COR-L47 (cell line): ENCODE measurements at places on chromosomes 1 and 21.

GRCh38 chr1:109622137-109622892 lies 2.7 kb downstream of the AMPD2 start:
- no peak for DNase-seq

- DNase-seq = no peak
Observed at GRCh38 chr1:169676001-169676400, 35.4 kb downstream of the SELL start.

DNA sequence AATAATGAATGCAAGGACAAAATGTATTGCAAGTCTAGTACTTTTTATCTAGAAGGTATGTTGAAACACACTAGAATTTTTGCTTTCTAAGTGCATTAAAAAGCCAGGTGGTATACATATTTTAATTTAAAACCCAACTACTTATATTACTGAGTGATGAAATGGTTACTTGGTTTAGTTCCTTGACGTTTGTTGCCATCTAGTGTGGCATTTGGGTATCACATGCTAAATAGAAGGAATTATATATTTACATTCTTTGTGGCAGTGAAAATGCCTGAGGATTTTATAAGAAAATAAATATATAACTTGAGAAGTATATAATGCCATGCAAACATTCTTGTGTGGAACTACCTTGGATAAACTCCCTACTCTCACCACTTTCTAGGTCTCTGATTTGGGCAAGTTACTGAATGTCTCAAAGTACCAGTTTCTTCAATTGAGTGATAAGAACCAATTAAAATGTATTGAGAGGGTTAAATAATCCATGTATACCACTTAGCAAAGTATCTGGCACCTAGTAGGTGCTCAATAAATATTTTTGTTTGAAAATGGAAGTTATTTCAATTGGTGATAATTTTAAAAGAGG lies 69.6 kb downstream of the SDCCAG8 start:
- no peak for DNase-seq

DNA sequence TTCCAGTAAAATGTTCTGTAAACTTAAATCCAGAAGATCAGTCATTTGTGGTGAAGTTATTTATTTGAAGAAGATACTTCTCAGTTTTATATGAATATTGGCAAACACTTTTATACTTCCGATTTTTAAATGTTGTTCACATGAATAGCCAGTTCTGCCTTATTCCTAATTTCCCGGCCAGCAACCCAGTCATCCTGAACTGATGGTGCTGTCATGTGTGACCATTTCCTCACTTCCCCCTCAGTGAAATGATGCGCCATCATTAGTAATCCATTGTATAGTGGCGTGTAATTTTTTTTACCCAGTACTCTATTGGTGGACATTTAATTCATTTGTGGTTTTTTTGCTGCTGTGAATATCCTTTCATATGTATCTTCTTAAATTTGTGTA lies 16.4 kb downstream of the GPSM2 start:
- DNase-seq = no peak

GRCh38 chr1:182644886-182645285 lies 39.5 kb downstream of the RGS8 start:
- no peak for DNase-seq

GRCh38 chr1:212600980-212601379 lies 7.6 kb upstream of the ATF3 start:
- no peak for DNase-seq

GRCh38 chr1:226892524-226892875 lies 22.1 kb downstream of the PSEN2 start:
- DNase-seq = no peak

- DNase-seq = no peak
Observed at GRCh38 chr21:41651406-41651805, 115.4 kb downstream of the RIPK4 start.

GRCh38 chr1:167483790-167484189 lies 34.5 kb downstream of the CD247 start:
- DNase-seq = no peak

- no peak for DNase-seq
Observed at GRCh38 chr1:161182214-161182613, 4.9 kb upstream of the B4GALT3 start.

DNA sequence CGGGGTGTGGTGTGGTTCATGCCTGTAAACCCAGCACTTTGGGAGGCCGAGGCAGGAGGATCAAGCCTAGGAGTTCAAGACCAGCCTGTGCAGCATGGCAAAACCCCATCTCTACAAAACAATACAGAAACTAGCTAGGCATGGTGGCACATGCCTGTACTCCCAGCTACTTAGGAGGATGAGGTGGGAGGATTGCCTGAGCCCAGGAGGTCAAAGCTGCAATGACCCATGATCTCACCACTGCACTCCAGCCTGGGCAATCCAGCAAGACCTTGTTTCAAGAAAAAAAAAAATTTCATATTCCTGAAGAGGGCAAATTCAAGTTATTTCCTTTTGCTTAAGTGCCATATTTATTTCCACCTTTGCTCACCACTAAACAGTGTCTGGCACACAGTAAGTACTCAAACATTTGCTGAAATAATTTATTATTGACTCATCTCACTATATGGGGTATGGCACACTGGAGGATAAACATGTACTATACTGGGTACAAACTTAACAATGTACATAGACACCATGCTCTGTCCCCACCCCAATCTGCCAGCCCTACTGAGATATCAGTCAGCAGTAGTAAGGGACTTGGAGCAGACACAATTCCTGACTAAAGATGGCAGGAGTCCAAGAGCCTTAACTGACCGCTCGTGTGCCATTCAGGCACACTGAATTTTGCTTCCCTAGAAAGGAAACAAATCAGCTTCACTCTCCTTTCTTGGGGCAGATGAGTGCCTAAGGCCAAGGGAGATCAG lies 15.5 kb downstream of the MEAF6 start:
- peak; percentile 23 for DNase-seq

DNA sequence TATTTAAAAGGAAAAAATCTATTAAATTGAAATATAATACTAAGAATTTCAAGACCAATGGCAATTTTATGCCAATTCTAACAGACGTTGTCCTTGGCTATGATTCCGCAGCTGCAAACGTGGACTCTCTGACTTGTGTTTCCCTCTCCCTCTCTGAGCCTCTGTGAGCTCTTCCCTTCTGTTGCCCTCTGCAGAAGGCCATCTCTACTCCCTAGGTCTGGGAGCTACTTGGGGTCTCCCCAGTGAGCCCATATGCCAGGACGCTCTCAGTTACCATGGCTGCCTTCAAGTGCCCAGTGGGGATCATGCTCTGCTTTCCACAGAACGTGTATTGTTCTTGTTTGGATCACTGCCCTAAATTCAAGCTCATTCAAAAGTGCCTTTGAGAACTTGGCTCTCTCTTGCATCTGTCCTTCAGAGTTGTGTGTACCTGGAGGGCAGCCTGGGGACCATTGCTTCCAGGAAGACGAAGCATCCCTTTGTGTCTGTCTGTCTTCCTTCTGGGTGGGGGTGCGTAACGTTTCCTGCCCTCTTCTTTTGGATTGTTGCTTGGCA lies 97.5 kb upstream of the TSPAN2 start:
- DNase-seq = no peak

- no peak for DNase-seq
Observed at GRCh38 chr1:119515221-119515620, 8.2 kb downstream of the HSD3B1 start.

DNA sequence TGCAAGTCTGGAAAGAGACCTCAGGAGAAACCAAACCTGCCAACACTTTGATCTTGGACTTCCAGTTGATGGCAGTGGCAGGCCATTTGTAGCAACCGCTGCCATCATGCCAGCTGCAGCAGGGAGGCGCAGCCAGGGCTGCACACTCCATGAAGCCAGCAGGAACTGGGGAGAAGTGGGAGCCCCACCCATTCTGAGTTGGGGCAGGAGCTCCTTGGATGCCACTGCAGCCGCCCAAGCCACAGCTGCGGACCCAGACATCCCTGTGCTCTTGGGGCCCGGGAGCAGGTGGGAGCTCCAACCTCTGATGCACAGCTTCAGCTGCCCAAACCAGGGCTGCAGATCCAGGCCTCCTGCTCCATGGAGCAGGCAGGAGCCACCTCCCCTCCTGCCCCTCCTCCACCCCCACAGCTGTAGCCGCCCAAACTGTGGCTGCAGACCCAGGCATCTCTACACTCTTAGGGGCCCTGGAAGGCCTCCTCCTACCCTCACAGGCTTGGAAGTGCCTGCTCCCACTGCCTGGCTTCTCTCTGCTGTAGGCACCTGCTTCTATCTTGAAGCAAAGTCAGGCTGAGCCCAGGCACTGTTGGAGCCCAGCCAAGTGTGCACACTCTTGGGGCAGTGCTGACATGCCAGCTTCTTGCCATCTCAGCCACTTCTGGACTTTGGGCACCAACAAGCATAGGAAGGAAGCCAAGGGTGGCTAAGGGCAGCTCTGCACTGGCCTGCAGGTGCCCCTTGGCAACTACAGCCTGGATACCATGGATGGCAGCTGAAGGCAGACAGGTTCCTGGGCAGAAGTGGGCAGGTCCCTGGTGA lies 20.0 kb upstream of the DISP1 start:
- DNase-seq = peak; percentile 48

DNA sequence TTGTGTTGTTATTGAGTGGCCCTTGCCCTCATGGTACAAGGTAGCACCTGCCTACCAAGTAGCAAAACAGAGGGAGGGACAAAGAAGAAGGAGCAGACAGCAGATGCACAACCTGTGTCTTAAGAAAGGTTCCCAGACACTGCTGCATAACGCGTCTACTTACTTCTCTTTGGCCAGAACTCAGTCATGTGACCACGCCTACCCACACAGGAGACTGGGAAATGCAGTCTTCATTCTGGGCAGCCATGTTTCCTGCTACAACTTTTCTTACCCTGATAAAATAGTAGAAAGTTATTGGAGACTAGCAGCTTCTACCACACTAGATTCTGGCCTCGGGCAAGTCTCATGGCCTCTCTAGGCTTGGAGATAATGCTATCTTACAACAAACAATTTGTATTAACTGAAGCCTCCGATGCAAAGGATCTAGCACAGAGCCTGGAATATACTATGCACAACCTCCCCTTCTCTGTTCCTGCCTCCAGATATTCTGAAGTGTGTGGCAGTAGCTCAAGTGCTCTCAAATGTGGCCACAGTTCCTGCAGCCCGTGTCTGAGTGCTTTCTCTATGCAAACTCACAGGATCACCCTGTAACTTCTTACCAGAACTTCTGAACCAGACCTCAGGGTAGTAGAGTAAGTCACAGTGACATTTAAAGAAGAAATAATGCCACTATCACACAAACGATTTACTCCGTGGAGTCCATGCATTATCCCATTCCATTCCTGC lies 34.1 kb upstream of the BTG2 start:
- DNase-seq = peak; percentile 41

- DNase-seq = no peak
Observed at GRCh38 chr1:114771992-114772391, 8.5 kb downstream of the SIKE1 start.

- no peak for DNase-seq
Observed at GRCh38 chr21:36075171-36075570, 5.3 kb downstream of the CBR1 start.

DNA sequence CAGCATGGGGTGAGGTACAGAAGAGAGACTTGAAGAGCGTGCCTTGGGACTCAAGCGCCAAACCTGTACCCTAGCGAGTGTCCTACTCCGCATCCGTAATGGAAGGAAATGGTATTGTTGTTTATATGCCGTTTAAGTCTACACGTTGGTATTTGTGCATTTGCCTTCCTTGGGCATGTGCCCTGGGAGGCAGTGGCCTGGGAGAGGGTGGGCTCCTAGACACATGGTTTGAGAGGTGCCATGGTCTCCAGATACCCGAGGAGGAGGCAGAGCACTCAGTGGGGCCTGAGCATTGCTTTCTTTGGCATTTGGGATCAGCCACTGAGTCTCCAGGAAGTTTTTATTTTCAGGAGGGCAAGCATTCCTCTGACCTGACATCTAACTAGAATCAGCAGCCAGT lies 6.5 kb downstream of the ZNF672 start:
- DNase-seq = no peak

DNA sequence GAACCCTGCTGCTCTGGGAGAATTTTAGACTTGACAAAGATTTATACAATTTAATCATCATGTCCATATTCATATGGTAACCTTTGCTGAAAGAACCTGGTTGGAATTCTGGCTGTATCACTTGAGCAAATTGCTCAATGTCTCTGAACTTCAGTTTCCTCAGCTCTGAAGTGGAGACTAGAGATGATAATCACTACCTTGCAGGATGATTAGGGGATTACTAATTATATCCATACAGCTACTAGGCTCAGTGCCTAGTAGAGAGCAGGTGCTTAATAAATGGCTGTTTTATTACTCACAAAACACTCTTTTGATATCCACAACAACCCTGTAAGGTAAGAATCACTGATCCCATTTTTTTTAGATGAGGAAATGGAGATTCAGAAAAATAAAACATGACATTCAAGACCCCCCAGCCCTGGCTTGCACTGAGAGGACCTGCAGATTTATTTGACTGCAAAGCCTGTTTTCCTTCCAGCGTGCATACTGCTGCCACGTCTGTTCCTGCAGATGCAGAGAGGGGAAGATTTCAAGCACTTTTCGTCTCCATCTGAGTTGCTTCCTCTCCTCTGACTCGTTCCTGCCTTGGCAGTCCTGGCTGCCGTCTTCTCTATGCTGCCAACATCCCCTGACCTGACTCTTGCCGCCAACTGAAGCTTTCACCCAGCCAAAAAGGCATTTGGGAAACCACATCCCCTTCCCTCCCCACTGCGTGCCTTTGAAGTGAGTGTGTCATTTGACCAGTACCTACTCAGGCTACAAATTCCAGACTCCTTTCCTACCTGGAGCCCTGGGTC lies 203.0 kb downstream of the PLPP3 start:
- DNase-seq = peak; percentile 18

GRCh38 chr1:109272831-109273547 lies 10.0 kb downstream of the PSRC1 start:
- no peak for DNase-seq

DNA sequence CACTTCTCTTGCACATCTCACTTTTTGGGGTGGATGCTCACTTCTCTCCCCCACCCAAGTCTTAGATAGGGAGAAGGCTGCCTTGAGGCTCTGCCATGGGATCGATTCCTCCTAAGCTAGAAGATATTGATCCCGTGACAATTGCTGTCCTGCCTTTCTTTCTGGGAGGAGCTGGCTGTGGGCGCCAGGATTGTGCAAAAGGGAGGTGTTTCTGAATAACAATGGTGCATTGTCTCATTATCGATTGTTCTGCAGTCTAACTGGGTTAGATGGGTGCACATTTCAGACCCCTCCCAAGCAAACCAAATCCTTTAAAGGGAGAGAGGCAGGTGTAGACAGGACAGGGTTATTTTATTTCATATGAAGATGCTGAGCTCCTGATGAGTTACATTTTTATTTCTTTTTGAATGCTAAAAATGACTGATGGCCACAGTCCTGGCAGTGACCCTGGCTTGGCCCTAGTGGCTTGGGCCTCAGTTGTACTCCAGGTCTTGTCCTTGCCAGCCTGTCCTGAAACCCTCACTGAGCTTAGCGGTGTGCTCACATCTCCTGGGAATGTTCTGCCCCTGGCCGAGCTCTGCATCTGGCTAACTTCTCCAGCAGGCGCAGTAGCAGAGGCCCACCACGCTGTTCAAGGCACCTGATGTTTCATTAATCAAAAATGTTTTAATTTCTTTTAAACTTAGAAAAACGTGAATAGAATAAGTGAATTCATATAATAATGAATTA lies 99.0 kb upstream of the KAZN start:
- no peak for DNase-seq

GRCh38 chr1:166113031-166113430 lies 53.8 kb downstream of the FAM78B start:
- DNase-seq = no peak

GRCh38 chr1:162498496-162498810 lies 835 bp downstream of the UHMK1 start:
- no peak for DNase-seq

- DNase-seq = no peak
Observed at GRCh38 chr1:157240495-157241184, 102.4 kb upstream of the ETV3 start.

- no peak for DNase-seq
Observed at GRCh38 chr1:15411593-15412137, 2.0 kb downstream of the EFHD2 start.
